ENCODE measurements at places on chromosomes 5 and 9. TPM values are rescaled to one million over a fixed set of nuclear protein-coding genes. Genes with fewer than 3 reads are reported as not detected.

MACROH2A1 gene
- 164 TPM for total RNA-seq

RNF183 gene
- not detected for total RNA-seq

TAF11L10 gene
- total RNA-seq, result not detected

IRX4 gene
- total RNA-seq, result not detected

CNTNAP3 gene
- total RNA-seq, result 60.5 TPM

TSSK1B gene
- 0.09 TPM for total RNA-seq

NUTM2G gene
- total RNA-seq, result not detected

LVRN gene
- 0.09 TPM for total RNA-seq

HTR1A gene
- not detected for total RNA-seq

KCTD16 gene
- 0.27 TPM for total RNA-seq

FBLL1 gene
- 0.47 TPM for total RNA-seq

DNAH5 gene
- 0.09 TPM for total RNA-seq

MUSK gene
- total RNA-seq, result under 0.01 TPM

HDAC3 gene
- total RNA-seq, result 52.0 TPM

BNC2 gene
- total RNA-seq, result 15.3 TPM

ROR2 gene
- total RNA-seq, result not detected

HRCT1 gene
- 0.56 TPM for total RNA-seq

PRDM9 gene
- total RNA-seq, result not detected

ANKRD55 gene
- 0.09 TPM for total RNA-seq

GABRG2 gene
- not detected for total RNA-seq

FAM169A gene
- total RNA-seq, result 0.45 TPM

DMRT1 gene
- total RNA-seq, result under 0.01 TPM

SH3TC2 gene
- total RNA-seq, result 6.0 TPM

LAMC3 gene
- total RNA-seq, result under 0.01 TPM

TAF1L gene
- under 0.01 TPM for total RNA-seq

C9orf50 gene
- 0.09 TPM for total RNA-seq

NR6A1 gene
- 0.36 TPM for total RNA-seq

PBX3 gene
- total RNA-seq, result 16.1 TPM

ZBED3 gene
- total RNA-seq, result 0.90 TPM

CDH9 gene
- total RNA-seq, result not detected

RAB14 gene
- 25.4 TPM for total RNA-seq

TRIM7 gene
- 12.8 TPM for total RNA-seq

GZMA gene
- total RNA-seq, result not detected

LCNL1 gene
- total RNA-seq, result 0.19 TPM

C5orf58 gene
- total RNA-seq, result not detected

GPR151 gene
- total RNA-seq, result not detected

Data from endothelial cell of coronary artery (primary cell).